ENCODE measurements at places on chromosomes 4 and X. TPM values are rescaled to one million over a fixed set of nuclear protein-coding genes. Genes with fewer than 3 reads are reported as not detected.
A peak's percentile ranks its signal among the peaks of the same experiment; 100 is the strongest.

DNA sequence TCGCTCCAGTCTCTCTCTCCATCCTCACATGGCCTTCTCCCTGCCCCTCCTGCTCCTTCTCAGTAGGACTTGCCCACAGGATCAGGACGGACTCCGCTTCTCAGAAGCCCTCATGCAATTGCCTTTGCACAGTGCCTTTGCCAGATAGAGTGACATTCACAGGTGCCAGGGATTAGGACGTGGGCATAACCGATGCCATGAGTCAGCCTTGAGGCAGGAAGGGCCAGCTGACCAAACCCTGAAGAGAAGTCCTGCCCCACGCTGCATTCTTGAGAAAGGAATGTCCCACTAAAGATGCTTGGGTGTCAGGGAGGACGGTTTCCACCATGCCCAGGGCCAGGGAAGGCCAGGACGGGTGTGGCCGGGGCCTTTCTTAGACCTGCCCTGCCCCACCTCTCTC is 6.6 kb upstream of the GRPEL1 start:
- no peak for DNase-seq

DNA sequence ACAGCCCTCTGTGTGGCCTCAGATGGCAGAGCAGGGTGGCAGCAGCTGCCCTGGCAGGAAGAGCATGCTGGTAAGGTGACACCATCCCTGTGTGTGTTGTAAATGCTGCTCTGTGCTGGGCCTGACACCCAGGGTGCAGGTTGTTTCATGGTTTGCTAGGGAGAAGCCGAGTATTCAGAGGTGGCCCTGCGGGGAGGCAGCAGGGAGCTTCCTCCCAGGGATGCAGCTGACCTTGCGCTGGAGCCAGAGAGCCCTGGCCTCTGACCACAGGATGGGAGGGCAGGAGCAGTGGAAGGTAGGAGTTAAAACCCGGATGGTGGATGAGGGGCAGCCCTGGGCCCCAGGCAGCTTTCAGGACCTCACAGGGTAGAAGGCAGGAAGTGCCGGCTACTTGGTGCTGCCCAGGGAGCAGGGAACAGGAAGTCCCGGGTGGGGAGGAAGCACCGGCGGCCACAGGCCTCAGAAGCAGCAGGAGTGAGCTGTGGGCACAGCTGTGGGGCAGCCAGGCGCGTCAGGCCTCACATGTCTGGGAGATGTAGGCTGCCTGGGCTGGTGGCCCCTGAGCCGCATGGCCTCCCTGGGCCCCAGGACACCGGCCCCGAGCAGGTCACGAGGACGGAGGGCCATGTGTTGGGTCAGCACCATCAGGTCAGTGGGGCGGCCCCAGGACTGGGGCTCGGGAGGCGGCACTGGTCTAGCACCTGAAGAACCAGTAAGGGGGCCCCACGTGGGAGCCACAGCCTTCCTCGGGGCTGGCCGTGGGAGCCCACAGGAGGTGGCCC is 19.1 kb downstream of the SH3BP2 start:
- DNase-seq = peak; percentile 57

- DNase-seq = no peak
Observed at GRCh38 chr4:20735931-20736330, 35.7 kb downstream of the PACRGL start.

GRCh38 chrX:123487236-123487635 is 245.6 kb downstream of the THOC2 start:
- no peak for DNase-seq

- no peak for DNase-seq
Observed at GRCh38 chr4:163110442-163110841, 56.2 kb downstream of the NAF1 start.

GRCh38 chrX:17812763-17813162 is 48.3 kb downstream of the RAI2 start:
- DNase-seq = no peak

DNA sequence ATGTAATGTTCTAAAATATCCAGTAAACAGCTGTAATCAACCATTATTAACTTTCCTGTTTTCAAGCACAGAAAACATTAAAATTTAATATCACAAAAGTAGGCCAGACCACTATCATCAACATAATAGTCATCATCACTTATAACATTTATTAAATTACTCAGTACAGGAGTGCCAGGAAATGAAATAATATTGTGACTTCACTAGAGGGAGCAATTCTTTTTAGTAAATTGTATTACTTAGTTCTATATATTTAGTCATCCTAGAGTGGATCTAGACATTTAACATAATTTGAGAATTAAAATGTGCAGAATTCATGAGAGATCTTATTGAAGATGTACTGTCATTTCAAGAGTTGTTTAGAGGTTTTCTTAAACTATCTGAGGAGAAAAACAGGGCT is 33.6 kb downstream of the PITX2 start:
- no peak for DNase-seq

GRCh38 chrX:72572248-72573157 is at the start of gene HDAC8:
HDAC8 (minus strand) TSS chrX:72572843; CDS start chrX:72572761, 82 bp downstream.
- peak; percentile 83 for DNase-seq

DNA sequence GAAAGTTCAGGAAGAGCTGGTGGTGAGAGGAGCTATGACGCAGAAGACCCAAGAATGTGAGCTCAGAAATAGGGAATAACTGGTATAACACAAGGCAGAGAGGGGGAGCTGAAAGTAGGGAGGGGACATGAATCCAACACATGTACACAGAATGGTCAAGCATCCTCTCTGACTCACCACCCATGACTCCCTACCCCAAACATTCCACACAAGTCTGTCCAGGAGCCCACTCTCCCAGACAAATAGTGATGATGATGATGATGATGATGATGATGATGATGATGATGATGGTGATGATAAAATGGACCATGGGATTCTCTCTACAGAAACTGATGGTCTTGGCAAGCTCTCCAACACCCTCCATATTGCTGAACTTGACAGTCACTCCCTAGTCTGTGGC is 46.4 kb downstream of the NAT8L start:
- no peak for DNase-seq

GRCh38 chrX:118714521-118714920 is 12.9 kb upstream of the IL13RA1 start:
- DNase-seq = no peak

DNA sequence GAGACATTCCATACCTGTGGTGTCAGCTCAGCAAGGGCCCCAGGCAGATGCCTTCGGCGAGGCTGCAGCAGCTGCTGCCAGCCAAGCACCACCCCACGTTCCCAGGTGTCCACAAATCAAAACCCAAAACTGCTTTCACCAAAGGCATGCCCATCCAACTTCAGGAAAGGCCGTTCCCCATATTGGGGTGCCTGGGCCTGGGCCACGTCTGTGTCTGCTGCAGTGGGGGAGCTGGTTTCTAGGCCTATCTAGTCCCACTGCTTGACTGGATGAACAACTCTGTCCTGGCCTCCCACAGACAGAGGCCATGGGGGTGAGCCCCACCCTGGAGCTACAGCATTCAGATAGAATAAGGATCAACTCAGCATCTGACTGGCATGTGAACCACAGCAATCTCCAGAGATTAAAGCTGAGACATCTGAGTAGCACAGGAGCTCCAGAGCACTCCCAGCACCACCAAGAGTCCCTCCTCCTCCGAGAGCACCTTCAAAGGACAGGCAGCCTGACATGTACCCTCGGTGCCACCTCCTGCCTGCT is 37.0 kb downstream of the NAT8L start:
- no peak for DNase-seq

DNA sequence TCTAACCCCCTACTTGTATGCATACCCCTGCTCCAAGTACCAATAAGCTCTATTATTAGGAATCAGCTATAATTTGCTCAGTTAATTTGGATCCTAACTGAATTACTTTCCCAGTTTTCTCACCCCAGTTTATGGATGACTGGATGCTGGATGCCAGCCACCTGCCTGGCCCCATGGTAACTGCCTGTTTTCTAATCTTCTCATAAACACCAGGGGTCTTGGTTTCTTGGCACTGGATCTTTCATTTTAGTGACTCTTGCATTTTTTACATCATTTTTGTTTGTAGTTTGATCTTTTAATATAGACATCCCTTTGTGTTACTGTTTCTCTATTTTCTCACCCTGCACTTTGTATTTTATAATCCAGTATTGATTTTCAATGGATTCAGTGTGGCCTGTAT is 246.8 kb downstream of the ADGRL3 start:
- no peak for DNase-seq

DNA sequence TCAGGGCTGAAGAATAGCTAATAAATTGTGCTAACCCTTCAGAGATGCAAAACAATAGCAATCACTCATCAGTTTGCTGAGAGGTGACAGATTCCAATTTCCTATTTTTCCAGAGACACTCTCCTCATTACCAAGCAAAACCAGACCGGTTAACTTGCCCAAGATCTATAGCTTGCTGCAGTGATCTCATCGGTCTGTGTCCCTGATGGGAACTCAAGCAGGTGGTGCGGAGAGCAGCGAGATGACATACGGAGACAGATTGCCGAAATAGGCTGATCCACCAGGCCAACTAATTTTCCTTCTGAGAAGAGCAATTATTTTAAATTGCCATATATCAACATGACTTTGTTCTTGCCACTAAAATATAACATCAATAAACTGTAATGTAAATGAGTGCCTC is 10.5 kb upstream of the DCHS2 start:
- no peak for DNase-seq

DNA sequence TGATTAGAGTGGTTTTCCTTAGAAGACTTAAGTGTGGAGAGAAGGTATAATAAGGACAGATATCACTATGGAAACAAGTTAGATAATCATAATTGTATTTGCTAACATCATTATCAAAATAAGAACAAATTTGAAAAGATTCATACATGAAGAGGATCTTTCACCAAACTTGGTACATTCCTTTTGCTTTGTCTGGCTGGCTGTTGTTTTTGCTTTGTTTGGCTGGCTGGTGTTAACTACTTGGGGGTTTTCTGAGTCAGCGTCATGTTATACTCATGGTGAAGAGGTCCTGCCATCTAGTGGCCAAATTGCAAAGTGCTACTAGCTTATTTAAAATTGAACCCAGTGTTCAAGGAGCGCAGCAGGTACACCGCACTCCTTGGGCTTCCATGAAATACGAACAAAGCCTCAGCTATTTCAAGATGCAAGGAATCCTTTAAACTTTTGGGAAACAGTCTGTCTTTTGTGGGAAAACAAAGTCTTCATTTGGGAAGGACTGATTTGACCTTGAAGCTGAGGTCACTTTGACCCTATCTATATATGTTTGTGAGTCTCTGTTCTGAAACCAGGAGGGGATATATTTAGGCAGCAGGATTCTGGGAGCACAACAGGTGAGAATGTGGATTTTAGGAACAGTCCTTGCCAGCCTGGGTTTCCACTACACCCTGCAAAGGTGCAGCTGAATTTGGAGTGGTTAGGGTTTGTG is 129.7 kb downstream of the PLS3 start:
- DNase-seq = peak; percentile 55

GRCh38 chrX:47612418-47612817 is 7.2 kb downstream of the SYN1 start:
- no peak for DNase-seq

DNA sequence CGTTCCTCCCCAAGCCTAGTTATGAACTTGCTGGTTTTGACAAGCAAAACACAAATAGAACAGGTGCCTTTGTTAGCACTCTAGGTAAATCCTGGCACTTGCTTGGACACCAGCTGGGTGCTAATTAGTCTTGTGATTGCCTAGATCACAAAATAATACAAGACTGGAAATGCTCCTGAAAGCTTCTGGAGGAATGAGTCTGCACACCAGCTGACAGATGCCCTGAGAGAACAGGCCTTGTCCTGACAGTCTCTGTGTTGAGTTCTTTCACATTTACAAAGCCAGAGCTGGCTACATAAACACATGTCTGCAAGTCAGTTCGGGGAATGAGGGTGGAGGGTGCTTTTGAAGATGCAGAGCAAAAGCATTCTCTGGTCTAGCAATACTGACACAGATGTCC is 93.8 kb downstream of the ELOVL6 start:
- no peak for DNase-seq

DNA sequence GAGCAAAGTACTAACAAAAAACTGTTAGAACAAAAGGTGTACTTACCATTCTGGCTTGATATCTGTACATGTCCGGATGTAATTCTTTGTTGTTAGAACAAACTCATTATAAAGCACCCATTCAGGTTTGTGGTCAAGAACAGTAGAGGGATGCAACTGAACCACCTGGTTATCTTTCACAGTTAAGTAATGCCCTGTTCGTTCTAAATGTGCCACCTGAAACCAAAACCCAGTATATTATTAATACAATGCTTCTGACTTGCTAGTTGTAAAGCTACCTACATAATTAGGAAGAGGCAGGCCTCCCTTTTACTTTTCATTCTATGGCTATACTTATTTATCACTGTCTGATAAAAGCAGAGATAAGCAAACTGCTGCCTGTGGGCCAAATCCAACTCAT is 54.8 kb downstream of the DHX15 start:
- no peak for DNase-seq

GRCh38 chr4:31360786-31361185 is 640.6 kb downstream of the PCDH7 start:
- no peak for DNase-seq

DNA sequence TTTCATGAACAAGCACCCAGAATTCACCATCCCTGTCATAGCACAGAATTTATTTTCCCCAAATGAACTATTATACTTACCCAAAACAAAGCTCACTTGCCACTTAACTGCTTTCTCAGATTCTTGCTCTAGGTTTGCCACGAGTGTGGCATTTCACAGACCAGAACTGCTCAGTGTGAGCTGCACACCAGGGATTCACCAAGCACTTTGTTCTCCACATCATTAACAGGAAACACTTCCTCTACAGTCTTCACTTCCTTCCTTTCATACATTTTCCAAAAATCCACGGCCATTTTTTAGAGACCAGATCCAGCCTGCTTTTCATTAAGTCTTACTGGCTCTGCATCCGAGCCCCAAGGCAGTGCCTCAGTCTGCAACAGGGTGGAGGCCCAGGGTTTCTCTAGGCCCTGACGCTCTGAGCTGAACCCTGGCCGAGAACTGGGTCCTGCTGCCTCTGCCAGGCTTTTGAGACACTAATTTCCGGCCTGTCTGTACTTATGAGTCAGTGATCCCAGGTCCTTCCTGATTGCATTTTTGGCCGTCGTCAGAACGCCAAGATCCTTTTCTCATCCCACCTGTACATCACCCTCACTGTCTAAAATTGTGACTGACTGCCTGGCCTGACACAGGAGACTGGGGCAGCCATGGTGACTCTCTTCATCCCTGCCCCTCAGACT is 67.6 kb upstream of the MTNR1A start:
- DNase-seq = peak; percentile 67

- no peak for DNase-seq
Observed at GRCh38 chr4:14177987-14178386, 550.5 kb upstream of the BOD1L1 start.

CSAG3 gene
- total RNA-seq = not detected

SCD5 gene
- total RNA-seq = 17.2 TPM

SHROOM2 gene
- 4.3 TPM for total RNA-seq

PNMA6A gene
- not detected for total RNA-seq

MAGEB10 gene
- not detected for total RNA-seq

NAT8L gene
- not detected for total RNA-seq

BEND2 gene
- total RNA-seq = not detected

NUP62CL gene
- not detected for total RNA-seq

PF4V1 gene
- not detected for total RNA-seq

PAGE4 gene
- total RNA-seq = not detected

TMEM150C gene
- 0.06 TPM for total RNA-seq

TCEAL6 gene
- not detected for total RNA-seq

MAPK10 gene
- 18.6 TPM for total RNA-seq

CPEB2 gene
- total RNA-seq = 1.6 TPM

TMEM144 gene
- 0.06 TPM for total RNA-seq

PTPN13 gene
- 16.0 TPM for total RNA-seq

FGF5 gene
- 2.5 TPM for total RNA-seq

SHOX gene
- not detected for total RNA-seq

GAGE12J gene
- total RNA-seq = not detected
